ENCODE measurements at places on chromosomes 3 and 15. TPM values are rescaled to one million over a fixed set of nuclear protein-coding genes. Genes with fewer than 3 reads are reported as not detected.

The TUSC2 gene
- 11.2 TPM for total RNA-seq

The ATG7 gene
- 137 TPM for total RNA-seq

The SHC4 gene
- 2.0 TPM for total RNA-seq

The IMPG2 gene
- total RNA-seq = 0.33 TPM

The NR2E3 gene
- total RNA-seq = not detected

Measured in smooth muscle cell of trachea (primary cell).